ENCODE measurements at places on chromosomes 4 and X.

GRCh38 chr4:181741513-181741912, 501.7 kb upstream of the TENM3 start:
- no peak for DNase-seq

DNA sequence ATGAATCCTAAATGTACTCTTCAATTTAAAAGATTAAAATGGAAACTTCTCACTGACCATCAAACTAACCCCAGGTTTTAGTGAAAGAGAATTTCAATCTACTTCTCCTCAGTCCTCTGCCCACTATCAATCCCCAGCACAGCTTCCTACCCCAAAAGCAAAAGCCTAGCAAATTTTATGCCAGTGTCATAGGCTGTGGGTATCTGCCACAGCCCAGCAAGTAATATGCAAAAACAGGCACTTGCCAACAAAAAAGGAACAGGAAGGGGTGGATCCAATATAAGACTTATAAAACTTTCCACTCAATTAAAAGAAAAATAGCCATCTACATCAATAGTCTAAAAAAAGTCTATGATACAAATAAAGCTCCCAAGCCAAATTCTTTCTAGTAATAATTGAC, 22.3 kb downstream of the CAMK2D start:
- no peak for DNase-seq

DNA sequence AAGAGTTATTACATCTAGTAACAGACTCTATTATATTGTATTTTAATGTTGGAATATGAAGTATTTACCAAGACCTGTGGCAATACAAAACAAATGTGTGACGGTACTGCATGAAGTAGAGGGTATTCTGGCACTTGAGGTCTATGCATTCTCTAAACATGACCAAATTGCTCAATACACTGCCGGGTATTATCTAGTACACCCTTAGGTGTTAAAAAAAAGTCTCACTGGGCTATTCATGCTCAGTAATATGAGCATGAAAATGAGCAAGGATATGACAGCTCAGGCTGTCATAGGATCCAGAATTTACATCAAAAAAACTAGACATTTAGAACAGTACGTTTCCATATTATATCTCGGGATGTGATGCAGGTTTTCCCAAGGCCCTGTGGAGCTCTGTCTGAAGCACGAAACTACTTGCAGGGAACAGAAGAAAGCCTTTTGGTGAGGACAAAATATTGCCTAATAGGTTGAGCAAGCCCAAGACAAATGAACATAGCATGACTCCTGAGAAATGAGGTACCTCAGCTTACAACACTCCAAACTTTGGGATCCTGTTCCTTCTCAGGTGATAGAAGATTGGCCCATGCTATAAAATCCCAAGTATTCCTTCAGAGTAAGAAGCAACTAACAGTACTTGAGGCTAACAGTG, 74.1 kb upstream of the MAOA start:
- DNase-seq = no peak

GRCh38 chrX:63918611-63919010, 133.6 kb upstream of the ARHGEF9 start:
- DNase-seq = peak; percentile 34

DNA sequence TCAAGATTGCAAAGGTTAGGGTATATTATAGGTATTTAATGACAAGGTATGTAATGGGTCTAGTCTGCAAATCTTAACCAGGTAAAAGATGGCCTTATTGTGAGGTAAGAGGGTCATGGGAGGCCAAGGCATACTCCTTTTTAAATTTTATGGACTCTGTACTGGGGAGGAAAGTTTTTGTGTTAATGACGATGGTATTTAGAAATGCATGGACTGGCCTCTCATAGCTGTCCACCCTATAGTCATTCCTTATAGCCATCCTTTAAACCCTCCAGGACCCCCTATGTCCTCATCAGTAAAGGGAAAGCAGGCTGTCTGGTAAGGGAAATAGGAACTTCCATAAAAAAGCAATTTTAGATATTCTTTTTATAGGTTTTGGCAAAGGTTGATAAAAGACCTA, 1.5 kb downstream of the AIMP1 start:
- no peak for DNase-seq

DNA sequence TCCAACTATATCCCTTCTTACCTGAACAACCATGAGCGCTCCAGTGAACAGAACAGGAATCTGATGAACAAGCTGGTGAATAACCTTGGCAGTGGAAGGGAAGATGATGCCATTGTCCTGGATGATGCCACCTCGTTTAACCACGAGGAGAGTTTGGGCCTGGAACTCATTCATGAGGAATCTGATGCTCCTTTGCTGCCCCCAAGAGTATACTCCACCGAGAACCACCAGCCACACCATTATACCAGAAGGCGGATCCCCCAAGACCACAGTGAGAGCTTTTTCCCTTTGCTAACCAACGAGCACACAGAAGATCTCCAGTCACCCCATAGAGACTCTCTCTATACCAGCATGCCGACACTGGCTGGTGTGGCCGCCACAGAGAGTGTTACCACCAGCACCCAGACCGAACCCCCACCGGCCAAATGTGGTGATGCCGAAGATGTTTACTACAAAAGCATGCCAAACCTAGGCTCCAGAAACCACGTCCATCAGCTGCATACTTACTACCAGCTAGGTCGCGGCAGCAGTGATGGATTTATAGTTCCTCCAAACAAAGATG, 870.2 kb downstream of the ADGRL3 start:
- DNase-seq = no peak

DNA sequence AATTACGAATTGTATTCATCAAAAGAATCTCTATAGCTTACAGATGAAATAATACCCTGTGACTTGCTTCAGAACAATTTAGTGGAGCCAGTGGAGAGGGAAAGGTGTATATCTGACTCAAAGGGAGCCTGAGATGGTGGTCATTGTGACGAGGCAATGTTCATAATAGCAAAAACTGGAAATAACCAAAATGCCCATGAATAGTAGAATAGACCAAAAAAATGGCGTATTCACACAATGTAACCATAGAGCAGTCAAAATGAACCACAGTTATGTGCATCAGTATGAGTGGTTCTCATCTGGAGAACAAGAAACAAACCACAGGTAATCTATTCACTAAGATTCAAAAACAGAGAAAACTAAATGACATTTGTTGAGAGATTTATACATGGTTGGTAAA, 125.3 kb upstream of the CLNK start:
- DNase-seq = no peak

DNA sequence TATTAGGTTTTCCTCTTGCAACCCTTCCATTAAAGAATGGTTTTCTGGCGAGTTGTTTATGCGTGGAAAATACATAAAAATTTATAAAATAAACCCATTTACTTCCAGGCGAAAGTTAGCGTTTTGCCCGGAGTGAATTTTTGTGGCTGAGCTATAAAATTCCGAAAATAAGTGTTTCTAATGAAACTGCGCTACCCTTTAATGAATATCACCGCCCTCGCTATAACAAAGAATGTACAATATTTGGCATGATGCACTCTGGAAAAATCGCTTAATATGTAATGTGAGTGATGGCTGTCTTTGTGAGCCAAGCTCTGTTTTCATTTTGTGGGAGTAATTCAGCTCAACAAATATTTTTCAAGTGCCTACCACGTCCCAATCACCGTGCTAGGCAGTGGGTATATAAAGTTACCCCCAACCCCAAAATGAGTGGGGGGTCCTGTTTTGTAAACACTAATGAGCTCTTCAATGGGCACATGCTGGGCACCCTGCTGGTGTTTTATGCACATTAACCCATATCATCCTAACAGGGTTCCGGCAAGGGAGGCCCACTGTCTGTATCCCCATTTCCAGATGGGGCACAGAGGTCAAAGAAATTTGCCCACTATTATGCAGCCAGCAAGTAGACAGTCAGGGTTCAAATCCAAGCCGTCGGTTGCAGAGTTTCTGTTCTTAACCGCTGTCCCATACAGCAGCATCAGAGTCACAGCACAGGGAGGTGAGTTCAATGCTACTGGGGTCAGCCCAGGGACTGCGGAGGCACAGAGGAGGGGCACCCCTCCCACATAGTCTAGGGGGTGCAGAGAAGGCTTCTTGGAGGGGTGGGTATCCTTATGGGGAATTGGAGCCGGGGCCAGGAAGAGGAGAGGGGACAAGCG, 65.7 kb upstream of the STX18 start:
- DNase-seq = no peak

- DNase-seq = no peak
Measured at GRCh38 chrX:113947548-113947947, 636.3 kb upstream of the HTR2C start.

- DNase-seq = peak; percentile 63
Measured at GRCh38 chr4:112910109-112910736, 139.2 kb upstream of the ANK2 start.
